ENCODE measurements at places on chromosomes 2 and 18.

DNA sequence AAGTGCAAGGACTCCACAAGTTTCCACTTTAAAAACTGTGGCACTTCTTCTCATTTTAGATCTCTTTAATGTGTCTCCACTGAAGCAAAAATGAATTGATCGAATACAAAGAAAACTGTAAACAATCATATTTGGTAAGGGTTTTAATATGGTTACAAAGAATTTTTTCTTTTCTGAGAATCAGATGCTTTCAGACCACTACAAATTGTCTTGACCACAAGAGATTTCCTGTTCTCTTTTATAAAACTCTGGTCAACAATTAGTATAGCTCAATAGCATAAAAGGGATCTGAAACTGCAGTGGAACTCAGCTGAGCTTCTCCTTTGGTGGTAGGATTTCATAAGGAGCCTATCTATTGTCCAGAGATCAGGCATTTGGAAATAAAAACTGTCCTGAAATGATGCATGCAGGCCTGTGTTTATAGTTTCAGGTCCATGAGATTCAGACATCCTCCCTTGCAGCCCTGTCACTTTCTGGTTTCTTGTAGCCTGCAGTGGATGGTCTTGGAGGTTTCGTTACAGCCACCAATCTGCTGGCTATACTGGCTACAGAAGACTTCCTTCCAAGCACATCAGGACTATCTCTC is 120.0 kb downstream of the DOCK10 start:
- no peak for DNase-seq

GRCh38 chr2:153871231-153872221 is at the start of gene GALNT13:
TSS of gene GALNT13 (plus strand) at chr2:153871922.
- DNase-seq: peak; percentile 78

GRCh38 chr18:8989855-8990254 is 112.6 kb upstream of the NDUFV2 start:
- DNase-seq: no peak

- DNase-seq: no peak
Measured at GRCh38 chr2:20052229-20052851, 912 bp upstream of the LAPTM4A start.

GRCh38 chr2:175852879-175853615 is 149.0 kb downstream of the LNPK start:
- DNase-seq: peak; percentile 69

- DNase-seq: no peak
Measured at GRCh38 chr2:120593921-120594686, 141.6 kb upstream of the GLI2 start.

DNA sequence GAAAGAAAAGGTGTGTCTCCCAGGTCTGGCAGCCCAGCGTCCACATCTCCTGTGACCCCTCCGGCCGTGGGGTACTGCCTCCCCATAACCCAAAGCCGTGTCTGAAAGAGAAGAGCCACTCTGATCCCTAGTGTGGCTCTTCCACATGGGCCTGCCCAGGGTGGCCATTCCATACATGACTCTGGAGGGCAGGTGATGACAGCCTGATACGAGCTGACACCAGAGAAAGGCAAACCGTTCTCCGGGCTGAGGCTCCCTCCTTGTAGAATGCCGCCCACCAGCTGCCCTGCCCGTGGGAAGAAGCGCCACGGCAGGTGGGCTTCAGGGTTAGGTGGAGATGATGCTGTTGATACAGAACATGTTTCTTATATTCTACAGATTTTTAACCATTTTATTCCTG is 451.6 kb upstream of the SALL3 start:
- no peak for DNase-seq

- DNase-seq: no peak
Measured at GRCh38 chr2:68377137-68377780, 12.2 kb downstream of the PLEK start.

DNA sequence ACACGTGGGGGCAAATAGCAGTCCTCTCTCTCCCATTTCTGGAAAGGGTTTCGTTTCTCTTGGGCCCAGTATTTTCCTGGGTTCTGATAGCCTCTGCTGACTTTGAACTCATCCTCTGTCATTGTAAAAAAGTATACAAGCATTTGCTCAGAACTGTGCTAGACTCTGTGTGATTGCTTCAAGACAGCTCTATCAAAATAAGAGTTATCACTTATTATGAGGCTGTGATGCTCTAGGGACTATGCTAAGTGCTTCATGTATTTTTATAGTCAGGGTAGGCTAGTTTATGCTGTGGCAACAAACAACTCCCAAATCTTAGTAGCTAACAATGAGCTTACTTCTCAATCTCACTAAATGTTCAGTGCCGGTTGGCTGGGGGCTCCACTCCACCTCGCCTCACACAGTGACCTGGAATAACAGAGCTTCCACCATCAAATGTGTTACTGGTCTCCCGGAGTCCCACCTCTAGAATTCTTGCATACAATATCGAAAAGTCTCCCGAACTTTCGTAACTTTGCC is 110.8 kb upstream of the CDC42EP3 start:
- no peak for DNase-seq

DNA sequence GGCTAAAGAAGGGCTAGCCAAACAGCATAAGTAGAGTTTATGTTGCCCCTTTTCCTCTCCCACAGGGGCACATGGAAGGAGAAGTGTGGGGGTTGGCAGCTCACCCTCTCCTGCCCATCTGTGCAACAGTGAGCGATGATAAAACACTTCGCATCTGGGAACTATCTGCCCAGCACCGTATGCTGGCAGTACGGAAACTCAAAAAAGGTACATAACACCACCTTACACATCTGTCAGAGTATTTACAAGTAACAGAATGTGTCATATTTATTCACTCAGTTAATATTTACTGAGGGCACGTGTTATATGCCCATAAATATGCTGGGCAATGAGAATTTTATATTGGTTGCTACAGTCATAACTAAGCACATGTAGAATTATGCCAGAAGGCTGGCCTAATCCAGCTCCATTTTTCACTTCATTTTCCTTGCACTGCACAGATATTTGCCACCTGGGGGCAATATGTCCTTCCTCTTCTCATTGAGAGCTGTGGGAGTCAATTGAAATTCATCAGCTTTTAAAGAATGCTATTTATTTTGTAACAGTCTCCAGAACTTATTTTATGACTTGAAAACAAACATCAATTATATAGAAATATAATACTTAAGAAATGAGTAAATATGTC is 150.6 kb downstream of the RTN4 start:
- DNase-seq: peak; percentile 52

- DNase-seq: peak; percentile 82
Measured at GRCh38 chr2:219308142-219309101, 779 bp downstream of the PTPRN start.

DNA sequence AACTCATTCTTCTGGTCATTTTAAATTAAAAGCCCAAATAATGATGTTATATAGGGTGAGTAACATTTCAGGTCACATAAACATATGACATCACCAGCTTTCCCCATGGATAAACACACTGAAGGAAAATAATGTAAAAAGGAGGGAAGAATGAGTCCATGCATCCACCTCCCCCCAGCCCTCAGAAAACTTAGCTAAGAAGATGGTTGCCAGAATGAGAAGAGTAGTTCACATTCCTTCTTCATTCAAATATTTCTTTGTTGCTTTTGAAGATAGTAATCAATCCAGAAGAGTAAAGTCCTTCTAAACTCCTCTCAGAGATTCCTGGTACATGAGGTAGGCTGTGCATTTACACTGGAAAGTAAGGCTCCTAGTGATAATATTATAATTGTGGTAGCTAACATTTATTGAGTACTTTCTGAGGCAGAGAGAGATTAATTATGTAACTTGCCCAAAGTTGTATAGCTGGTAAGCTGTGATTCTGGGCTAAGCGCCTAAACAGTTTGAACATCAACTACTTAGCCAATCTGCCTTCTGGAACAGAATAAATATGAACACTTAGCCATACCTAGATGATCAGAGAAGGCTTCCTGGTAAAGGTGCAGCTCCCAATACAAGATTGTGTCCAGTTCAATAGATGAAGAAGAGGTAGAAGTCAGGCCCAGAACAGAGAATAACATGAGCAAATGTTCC is 256.7 kb upstream of the FN1 start:
- DNase-seq: no peak

- peak; percentile 51 for DNase-seq
Measured at GRCh38 chr2:149858901-149859634, 271.5 kb upstream of the MMADHC start.

- DNase-seq: peak; percentile 10
Measured at GRCh38 chr18:59996370-59996966, 96.7 kb downstream of the PMAIP1 start.

DNA sequence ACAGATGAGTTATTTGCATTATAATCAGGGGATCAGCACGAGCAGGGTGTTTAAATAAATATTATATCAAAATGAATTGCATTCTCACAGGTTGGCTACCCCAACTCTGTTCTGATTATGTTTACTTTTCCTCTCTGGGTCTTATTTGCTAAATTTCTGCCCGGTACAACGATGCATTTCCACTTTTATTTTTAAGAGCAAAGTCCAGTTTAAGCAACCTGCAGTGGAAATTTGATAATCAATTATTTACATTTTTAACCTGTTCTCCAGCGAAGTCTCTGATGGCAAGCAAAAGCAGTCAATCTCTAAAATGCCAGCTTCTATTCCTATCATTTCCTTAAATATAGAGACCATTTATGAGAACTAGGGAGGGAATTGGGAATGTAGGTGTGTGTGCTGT is 966.6 kb upstream of the SOX11 start:
- no peak for DNase-seq

- peak; percentile 10 for DNase-seq
Measured at GRCh38 chr2:104434318-104434792, 419.6 kb upstream of the POU3F3 start.

GRCh38 chr2:68774569-68775271 is 40.1 kb downstream of the ARHGAP25 start:
- DNase-seq: peak; percentile 20

GRCh38 chr2:235841863-235842262 is 326.3 kb downstream of the GBX2 start:
- DNase-seq: no peak

DNA sequence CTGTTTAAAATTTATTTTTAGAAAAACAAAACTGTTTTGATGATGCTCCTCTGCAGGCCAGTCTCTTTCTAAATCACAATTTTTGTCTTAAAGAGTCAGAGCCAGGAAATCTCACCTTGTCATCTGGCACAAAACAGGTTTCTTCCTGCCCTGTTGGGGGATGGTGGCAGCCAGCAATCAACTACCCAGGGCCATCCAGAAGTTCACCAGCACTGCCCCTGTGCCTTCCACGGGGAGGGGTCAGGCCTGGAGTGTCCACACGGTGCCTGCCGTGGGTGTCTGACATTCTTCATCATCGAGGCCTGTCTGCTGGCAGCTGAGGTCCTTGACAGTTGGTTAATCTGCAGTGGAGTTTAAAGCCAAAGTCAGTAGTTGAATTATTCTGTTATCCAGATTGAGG is 40.0 kb upstream of the BMP10 start:
- no peak for DNase-seq

- DNase-seq: no peak
Measured at GRCh38 chr2:221245772-221246171, 326.3 kb downstream of the EPHA4 start.

DNA sequence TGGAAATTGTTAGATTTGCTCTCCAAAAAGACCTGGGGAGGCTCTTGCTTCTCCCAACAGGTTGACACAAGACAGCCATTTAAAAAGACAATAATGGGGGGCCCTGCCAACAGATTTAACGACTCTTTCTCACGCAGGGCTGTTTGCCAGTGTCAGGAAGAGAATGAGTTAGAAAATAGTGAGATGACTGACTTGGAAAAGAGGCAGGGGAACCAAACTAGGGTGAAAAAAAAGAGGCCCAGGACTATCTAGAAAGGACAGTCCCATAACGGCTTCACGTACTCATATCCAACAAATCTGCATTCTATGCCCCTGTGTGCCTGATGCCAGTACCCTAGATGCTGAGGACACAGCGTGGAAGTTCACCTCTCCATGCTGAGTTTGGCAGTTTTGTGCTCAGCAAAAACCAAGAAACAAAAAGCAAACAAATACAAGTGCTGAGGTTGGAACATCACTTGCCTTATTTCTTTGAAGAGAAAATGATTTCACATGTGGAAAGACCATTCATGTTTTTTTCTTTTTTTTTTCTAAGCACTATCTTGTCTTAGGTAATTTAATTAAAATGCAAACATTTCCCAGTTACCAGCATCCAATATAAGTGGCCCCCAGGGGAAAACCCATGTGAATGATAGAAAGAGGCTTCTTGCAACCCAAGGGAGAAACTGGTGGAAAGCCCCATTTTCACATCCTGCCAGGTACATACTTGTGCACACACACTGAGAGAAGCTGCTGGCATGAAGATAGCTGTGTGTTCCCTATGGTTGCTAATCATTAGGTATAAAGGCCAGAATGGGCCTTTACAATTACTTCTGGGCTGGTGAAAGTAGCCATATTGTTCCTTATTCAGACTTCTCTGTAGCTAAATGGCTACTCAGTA is 10.6 kb upstream of the WIPF1 start:
- DNase-seq: no peak
